Hematopoietic multipotent progenitor cell treated with erythropoietin and hydrocortisone succinate and interleukin-3 and kit ligand, for 8 days (in vitro differentiated cells): ENCODE measurements at places on chromosomes 5 and 9.
A peak's percentile ranks its signal among the peaks of the same experiment; 100 is the strongest.

DNA sequence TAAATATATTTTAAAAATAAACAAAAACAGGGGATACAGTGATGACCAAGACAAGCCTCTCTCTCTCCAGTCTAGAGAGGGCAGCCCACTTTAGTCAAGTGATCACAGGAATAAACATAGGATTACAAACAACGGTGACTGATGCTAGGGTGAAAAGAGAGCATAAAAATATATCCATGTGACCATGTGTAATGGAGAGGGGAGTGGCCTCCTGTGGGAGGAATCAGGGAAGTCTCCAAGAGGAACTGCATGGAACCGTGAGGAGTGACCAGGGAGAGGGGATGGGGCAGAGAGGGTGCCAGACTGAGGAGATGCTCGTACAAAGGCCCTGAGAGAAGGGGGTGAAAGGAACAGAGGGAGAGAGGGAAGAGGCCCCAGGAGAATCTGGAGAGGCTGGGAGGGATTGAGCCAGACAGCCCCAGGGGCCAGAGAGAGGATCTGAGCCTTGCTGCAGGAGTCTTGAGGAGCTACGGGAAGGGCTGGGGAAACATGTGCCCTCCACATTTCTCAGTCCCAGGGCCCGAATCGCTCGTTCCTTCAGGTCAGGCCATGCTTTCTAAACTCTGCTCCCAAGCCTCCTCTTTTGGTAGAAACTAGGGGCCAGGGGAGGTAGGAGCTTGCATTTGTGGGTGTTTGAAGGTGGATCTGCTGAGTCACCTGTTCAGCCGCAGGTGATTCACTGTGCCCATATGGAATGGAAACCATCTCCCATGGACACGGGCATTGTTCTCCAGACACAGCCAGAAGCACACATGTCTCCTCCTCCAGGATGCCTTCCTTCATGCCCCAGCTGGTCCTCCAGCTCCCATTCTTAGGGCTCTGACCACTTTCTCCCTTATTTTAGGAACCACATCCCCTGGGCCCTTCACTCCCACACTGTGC, 63.8 kb downstream of the PAX5 start:
- DNase-seq = no peak

- DNase-seq = no peak
Measured at GRCh38 chr5:171926311-171926710, 80.1 kb downstream of the FBXW11 start.

GRCh38 chr9:116671605-116672004, 15.5 kb upstream of the TRIM32 start:
- DNase-seq = no peak

DNA sequence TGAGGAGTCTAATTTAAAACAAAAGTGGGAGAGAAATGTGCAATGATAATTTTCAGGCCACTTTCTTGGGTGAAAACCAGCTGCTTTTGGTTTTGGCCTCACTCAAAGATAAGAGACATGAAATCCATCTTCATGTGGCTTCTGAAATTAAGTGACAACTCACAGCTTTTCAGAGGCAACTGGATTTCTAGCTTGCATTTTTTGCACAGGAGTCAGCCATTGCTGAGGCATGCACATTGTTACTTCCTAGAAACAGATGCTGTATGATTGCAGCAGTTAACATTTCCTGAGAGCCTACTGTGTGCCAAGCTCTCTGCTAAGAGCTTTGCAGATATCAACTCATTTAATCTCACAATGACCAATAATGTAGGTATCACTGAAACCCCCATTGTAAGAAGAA, 562.6 kb downstream of the NR2F1-AS1 start:
- no peak for DNase-seq

DNA sequence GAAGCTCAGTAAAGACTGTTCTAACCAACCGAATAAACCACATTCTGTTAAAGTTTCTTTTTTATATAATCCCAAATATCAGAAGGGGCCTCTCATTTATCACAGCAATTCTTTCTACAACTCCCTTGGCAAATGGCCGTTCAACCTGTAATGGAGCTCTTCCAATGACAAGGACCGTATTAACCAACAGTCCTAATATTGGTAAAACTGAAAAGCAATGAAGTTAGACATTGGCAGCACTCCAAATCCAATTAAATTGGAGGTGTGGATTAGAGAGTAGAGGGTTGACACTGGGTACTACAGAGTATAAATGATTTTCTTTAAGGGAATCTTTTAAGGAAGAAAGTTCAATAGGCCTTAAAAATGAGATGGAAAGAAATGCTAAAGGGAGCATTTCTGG, 842 bp downstream of the TMED7 start:
- peak; percentile 23 for DNase-seq

- DNase-seq = no peak
Measured at GRCh38 chr5:8700671-8701070, 831.7 kb downstream of the MTRR start.

GRCh38 chr9:117125531-117125930, 289.3 kb downstream of the ASTN2 start:
- DNase-seq = no peak

- no peak for DNase-seq
Measured at GRCh38 chr5:126829098-126829497, 52.2 kb downstream of the LMNB1 start.

GRCh38 chr5:38450627-38451026, 105.8 kb downstream of the LIFR start:
- no peak for DNase-seq

DNA sequence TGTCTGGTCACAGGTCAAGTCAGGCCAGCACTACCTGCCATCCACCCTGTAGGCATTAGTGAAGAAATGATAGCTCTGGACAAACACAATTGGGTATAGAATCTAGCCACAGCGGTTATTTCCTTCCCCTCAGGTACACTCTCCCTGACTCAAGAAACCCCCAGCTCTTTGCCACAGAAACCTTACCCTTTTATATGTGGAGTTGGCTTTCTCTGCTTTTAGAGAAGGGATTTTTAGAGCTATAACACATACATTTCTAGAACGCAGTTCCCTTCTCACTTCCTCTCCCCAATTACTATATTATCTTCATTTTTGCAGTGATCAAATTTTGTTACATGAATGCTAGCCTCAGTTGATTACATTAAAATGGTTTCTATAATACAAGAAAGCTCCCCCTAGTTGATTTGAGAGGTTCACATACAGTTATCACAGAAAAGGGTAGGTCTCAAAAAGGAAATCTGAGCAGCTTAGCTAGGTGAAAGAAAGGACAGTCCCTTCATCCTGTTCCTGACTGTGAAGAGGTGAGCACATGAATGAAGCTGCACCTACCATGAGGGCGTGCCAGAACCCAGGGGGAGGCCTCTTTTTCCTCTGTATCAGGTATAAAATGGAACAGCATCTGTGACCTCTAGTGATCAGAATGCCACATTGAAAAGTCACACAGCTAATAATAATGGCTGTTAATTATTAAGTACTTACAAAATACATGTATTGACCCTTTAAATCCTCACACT, 425.6 kb downstream of the KIAA0825 start:
- no peak for DNase-seq

- DNase-seq = no peak
Measured at GRCh38 chr5:137240285-137240684, 258.8 kb downstream of the SPOCK1 start.

GRCh38 chr5:119373449-119373858, 17.6 kb downstream of the TNFAIP8 start:
- DNase-seq = no peak

DNA sequence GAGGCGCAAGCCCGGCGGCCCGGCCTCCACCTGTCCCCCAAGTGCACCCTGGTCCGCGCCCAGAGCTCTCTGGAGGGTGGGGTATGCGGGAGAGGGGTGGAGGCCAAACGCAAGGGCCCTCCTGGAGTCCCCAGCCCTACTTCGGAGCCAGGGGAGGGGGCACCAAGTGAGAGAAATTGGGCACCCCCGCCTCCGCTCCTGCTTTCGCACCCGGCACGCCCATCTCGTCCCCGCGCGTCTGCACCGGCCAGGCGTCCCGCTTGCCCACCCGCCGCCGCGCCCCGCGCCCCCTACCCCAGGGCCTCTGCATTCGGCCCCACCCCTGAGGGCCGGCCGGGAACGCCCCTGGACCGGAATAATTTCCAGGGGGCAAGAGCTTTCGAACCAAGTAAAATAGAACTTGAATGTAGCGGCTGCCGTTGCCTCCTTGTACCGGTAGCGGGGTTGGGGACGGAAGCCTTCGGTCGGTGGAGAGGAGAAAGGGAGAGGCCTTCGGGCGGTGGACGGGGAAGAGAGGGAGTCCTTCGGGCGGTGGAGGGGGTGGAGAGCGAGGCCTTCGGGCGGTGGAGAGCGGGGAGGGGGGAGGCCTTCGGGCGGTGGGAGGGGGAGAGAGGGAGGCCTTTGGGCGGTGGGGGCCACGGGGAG, 694 bp upstream of the PHPT1 start:
- DNase-seq = peak; percentile 61

GRCh38 chr5:373710-374602, 52.4 kb downstream of the AHRR start:
- DNase-seq = peak; percentile 84
